ENCODE measurements at places on chromosomes 6 and 20.

DNA sequence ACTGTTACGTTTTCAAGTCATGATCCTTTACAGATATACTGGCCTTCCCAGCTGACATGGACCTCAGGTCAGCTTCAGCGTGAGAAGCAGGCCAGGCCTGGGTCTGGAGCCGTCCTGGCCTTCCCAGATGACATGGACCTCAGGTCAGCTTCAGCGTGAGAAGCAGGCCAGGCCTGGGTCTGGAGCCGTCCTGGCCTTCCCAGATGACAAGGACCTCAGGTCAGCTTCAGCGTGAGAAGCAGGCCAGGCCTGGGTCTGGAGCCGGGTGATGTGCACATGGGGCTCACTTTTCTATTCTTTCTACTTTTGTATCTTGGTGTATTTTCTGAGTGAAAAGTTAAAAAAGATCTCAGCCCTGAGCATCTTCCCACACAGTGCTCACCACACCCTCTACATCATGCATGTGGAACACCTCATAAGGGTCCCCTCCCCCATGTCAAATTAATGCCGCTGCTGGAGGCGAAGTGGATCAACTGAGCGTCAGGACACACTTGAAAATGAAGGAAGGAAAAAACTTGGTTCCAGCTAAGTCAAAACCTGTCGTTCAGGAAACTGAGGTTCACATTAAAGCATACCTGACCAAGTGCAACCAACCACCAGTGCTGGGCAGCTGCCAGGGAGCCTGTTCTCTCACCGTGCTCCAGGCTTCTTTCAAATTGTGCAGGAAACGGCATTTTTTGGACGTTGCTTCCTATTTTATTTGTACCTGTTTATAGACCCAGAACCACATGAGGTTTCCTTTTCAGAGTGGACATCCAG, 32.2 kb downstream of the KIF25 start:
- DNase-seq = no peak

- no peak for DNase-seq
Observed at GRCh38 chr6:75171986-75172385, 33.9 kb downstream of the COL12A1 start.

DNA sequence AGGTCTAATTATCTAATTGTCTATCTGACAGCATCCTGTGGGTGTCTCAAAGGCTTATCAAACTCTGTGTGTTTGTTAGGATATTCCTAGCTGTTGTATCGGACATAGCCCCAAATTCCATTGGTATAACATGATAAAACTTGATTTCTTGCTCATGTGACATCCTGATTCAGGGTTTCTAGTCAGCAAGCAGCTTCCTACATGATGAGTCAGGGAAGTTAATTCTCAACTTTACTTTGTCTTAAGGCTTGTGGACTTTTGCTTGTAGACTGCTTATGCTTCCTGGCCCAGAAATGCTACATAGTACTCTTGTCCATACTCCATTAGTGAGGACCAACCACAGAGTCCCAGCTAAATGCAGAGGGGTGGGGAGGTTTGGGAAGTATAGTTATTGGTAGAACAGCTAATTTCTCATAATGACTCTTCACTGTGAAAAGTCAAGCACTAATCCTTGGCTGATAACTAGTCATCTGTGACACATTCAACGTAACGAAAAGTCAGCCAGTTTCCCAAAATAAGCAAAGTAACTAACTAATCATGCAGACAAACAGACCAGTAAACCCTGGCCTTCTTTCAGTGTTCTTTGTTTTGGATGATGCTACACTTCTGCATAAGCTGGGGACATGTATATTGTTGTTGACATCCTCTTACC, 25.8 kb downstream of the NKAIN2 start:
- no peak for DNase-seq

DNA sequence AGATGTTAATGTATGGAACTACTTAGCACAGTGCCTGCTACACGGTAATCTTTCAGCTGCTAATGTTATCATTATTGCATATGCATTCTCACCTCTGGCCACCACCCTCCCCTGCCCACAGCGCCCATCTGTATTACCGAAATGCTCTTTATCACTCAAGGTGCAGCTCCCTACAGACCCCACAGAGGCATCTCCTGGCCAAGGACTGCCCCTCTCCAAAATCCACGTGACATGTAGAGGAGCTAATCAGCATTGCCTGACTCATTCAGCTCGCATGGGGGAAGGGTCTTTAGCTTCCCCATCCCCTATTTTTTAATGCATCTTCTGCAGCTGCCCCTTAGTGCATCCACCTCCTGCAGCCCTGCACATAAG, 41.8 kb downstream of the SLC22A23 start:
- peak; percentile 43 for DNase-seq

- no peak for DNase-seq
Observed at GRCh38 chr6:119626884-119627619, 277.5 kb upstream of the MAN1A1 start.

- DNase-seq = peak; percentile 95
Observed at GRCh38 chr20:63381781-63382431, 20.8 kb upstream of the CHRNA4 start.

- DNase-seq = no peak
Observed at GRCh38 chr20:33401921-33402369, 626 bp upstream of the CDK5RAP1 start.

- no peak for DNase-seq
Observed at GRCh38 chr6:6218759-6219085, 101.7 kb downstream of the F13A1 start.

DNA sequence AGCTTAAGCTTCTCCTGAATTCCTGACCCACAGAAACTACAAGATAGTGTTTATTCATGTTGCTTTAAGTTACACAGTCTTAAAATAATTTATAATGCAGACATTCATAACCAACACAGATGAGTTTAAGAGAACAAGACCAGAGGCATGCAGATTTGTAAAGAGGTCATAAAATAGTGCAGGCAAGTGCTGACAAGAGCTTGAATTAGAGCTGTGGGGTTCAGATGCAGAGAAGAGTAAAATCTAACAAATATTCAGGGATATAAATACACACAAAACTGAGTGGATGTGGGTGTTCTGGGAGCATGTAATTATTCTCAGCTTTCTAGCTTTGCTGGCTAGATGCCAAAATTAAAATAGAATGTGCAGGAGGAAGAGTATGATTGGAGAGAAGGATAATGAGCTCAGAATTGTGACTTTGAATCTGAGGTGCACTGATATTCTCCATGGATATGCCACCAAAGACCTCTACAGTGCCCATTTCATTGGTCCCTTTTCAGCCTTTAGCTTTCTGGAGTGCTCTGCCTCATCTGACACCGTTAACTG, 291.9 kb upstream of the SGK1 start:
- no peak for DNase-seq

- DNase-seq = no peak
Observed at GRCh38 chr6:18492972-18493371, 105.8 kb downstream of the RNF144B start.

DNA sequence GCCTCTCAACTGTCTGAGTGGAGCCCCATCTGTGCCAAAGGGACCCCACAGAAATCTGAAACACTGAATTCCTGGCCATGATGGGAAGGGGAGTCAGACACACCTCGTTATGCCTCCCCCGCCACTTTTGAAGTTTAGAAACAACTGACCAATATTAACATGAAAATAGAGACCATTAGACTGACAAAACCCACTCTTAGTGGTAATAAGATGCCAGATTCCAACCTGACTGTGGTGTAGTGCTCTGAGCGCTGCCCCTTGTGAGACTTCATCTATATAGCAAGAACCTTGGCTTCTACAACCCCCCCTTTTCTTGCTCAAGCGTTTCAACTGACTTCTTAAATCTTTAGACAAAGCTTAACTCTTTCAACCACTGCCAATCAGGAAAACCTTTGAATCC, 46.1 kb upstream of the UNC93A start:
- DNase-seq = peak; percentile 69

DNA sequence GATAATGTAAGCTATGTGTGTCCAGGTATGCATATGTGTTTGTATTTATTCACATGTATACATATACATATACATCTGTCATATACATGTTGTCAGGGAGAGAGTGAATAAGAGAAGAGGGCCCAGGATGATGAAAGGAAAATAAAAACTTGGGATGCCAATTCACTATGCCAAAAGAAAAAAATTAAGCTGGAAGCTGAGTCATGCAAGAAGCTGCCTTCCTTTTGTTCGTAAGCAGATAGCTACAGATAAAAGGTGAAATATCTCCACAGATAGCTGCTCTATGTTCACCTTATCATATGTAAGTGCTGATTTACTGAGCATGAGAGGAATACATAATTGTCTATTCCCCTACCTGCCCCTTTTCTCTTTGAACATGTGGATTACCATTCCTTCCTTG, 579.9 kb downstream of the EPM2A start:
- DNase-seq = no peak

GRCh38 chr6:11650711-11651110, 113.2 kb downstream of the TMEM170B start:
- no peak for DNase-seq

DNA sequence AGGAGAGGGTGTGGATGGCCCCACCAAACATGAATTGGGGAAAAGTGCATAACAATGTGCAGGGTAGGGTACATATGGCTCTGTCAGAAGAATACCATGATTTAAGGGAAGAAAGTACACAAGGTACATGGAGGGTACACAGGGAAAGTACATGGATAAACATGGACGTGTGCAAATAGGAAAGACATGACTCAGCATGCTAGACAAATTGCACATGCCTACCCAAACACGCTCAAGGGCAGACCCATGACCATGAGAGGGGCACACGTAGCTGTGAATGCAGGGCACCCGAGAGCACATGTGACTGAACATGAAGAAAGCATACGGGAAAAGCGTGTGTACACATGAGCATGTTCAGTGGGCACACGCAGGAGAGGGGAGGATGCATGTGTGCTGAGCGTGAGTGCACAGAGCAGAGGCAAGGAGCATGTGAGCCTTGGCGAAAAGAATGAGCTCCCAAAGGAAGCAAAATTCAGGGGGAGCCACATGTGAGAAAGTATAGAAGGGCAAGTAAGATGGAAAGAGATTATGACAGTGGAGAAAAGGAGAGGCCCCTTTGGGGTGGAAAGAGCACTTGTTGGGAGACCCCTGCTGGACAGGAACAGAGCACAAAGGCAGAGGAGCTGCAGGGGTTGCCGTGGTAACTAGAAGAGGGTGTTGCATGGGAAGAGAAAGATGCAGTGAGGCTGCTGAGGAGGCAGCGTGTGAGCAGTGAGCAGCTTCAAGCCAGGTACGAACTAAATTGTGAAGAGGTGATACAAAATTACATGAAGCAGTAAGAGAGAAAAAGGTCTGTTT, 17.8 kb downstream of the OR2H2 start:
- DNase-seq = peak; percentile 91

GRCh38 chr6:128696691-128697689, 176.6 kb upstream of the PTPRK start:
- DNase-seq = no peak

GRCh38 chr20:61510778-61511330, 258.8 kb downstream of the CDH4 start:
- no peak for DNase-seq

DNA sequence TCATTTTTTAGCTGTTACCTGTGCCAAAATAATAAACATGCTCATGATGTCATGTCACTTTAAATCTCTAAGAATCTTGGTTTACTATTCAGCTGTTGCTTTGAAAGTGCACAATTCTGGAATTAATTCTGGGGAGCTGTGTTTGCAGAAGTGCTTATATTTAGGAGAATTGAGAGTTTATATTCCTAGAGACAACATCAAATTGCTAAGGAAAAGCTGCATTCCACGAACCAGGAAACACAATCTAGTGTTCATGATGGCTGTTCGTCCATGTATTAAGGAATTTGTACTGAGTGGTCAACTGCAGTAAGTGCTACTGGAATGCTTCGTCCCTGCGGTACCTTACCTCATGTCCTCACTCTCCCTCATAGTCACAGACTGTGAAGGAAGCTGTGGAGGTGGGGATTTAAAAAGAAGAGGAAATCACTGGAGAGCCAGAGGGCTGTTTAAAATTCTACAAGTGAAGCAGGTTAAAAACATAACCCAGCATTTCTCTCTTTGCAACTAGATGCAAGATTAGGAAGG, 161.0 kb downstream of the TRMT11 start:
- DNase-seq = no peak

All from iPS-NIHi11 (cell line).